ENCODE measurements at places on chromosomes 5 and 9.

GRCh38 chr9:97561501-97561900 is 60.0 kb downstream of the TMOD1 start:
- DNase-seq, result no peak

GRCh38 chr5:150155258-150156026 is at the start of gene PDGFRB:
Gene PDGFRB, minus strand, starts transcription at chr5:150155845. Its CDS starts 18,798 bp downstream, at chr5:150137047.
- DNase-seq, result peak; percentile 73

DNA sequence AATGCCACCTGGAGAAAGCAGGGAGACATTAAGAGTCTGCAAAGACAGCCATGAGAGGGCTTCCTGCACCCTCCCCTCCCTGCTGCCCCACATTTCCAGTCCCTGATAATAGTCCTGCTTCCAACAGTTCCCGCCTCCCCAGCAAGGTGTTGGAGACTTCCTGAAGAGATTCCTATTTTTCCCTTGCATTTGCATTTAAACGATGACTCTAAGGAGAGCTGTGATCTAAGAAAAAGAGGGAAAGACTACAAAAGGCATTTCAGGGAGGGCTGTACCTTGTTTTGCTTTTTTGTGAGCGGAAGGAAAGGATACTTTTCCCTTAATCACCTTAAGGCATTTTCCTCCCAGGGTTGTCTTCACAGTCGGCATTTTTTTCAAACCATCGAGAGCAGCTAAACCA is 62.1 kb downstream of the GAS1 start:
- DNase-seq, result no peak

DNA sequence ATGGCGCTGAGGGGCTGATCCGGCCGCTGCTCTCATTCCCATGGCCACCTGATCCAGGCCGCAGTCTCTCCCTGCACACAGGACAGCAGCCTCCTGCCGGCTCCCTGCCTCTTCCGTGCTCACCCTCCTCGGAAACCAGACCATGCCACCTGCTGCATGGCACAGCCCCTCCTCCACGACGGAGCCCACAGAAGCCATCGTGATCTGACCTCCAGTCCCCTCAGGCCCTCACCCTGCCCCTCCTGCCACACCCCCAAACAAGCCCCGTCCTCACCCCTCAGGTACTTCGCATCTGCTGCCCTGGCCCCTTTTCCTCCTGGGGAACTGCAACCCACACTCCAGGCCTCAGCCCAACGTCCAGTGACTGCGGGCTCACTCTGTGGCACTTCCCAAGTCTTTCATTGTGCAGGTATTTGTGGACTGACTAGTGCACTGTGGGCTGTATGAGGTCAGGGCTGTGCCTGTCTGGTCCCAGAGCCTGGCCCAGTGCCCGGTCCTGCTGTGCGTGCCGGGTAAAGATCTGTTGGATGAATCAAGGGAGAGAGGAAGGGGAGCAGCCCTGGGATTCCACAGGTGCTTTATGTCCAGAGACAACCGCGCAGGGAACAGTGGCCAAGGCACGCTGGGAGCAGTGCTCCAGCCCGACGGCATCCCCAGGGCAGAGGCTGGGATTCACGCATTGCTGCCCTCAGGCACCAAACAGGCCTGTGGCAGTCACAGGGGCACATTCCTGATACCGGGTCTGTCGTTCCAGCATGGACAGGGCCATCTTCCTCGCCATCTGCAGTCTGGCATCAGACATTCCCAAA is 86.1 kb downstream of the ADAMTS2 start:
- DNase-seq, result no peak

DNA sequence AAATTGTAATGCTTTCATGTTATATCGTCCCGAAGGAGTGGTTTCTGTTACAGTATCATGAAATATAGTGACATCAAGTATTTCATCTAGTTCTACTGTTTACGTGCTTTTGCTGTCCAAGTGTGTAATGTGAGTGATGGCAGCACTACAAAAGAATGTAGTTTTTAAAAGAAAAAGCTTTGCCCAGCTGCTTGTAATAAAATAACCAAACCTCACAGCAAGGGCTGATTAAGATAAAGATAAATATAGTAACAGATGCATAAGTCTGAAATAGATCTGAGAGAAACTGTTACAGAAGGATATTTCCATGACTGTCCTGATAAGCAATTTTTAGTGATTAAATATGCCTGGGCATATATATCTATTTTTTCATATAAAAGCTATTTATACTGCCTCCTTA is 106.4 kb downstream of the AUH start:
- no peak for DNase-seq

GRCh38 chr9:136995772-136996311 is 526 bp downstream of the CLIC3 start:
- no peak for DNase-seq

Data from caudate nucleus (tissue), 63 donors.